ENCODE measurements at places on chromosomes 12 and 14.

- DNase-seq: no peak
Measured at GRCh38 chr12:9043766-9044165, 54.4 kb downstream of the KLRG1 start.

GRCh38 chr14:24475261-24475660 lies 32.7 kb upstream of the SDR39U1 start:
- no peak for DNase-seq

GRCh38 chr12:99911967-99912366 lies 72.8 kb downstream of the ANKS1B start:
- DNase-seq: no peak

DNA sequence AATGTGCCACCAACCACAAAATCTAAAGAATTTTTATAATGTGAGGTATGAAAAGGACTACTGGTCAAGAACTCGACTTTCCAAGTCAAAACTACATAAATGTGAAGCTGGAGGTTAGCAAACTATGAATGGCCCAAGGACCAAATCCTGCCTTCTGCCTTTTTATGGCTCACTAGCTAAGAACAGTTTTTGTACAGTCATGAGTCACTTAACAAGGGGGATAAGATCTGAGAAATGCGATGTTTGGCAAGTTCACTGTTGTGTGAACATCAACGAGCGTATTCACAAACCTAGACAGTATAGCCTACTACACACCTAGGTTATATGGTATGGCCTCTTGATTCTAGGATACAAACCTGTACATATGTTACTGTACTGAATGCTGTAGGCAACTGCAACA lies 28.2 kb downstream of the FERMT2 start:
- DNase-seq: no peak

DNA sequence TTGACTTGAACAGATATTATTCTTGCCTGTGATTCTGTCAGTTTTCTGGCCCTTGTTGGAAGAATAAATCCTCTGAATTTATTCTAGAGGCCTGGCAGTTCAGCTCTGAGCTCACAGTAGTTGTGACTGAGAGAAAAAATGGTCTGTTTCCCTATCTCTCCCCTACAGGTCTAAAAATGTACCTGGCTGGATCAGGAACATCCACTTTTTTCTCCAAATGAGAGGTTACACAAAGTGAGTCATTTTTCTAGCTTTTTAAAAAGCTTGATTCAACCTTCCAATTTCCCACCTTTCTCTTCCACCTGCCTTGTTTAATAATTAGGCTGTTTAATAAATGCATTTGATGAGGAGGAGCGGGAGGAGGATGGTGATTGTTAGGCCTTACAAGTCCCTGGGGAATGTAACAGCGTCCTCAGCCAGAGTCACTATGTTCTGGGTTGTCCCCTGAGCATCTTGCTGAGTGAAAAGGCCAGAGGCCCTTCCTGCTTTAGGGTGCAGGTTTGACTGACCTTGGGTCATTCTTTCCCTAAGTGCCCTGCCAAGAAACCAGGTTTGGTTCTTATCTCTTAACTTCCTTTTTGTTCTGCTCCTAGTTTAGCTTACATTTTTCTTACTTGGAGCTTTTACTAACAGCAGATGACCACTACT lies 91.7 kb upstream of the FUT8 start:
- DNase-seq: no peak

GRCh38 chr12:132084621-132085290 lies 59.4 kb downstream of the DDX51 start:
- no peak for DNase-seq

Measured in activated CD4-positive, CD25-positive, alpha-beta regulatory T cell (primary cell).